ENCODE measurements at places on chromosomes 13 and 19. TPM values are rescaled to one million over a fixed set of nuclear protein-coding genes. Genes with fewer than 3 reads are reported as not detected.

DNA sequence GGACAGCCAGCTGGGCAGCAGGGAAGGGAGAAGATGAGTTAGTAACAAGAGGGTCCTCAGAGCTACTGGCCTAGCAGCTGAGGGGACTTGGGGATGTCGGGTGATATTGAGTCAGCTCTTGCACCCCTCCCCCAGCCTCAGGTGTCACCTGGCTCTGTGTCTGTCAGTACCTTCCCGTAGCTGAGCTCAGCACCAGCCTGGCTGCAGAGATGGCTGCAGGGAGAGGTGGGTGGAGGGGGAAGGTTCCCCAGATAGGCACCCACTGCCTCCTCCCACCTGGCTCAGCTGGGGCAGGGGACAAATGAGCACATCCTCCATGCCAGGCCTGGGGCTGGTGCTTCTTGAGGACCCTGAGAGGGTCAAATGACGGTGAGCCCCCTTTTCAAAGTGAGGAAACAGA lies 6.8 kb upstream of the KPTN start:
- H3K27ac ChIP-seq: no peak overlapping the region
- H3K36me3 ChIP-seq: peaks cover 10% of the 10 kb centered on the region
- no peak overlapping the region for H3K4me3 ChIP-seq
- no peaks in the 10 kb centered on the region for H3K27me3 ChIP-seq
- peaks cover 13% of the 10 kb centered on the region for H3K4me1 ChIP-seq
- DNase-seq: no peak

DNA sequence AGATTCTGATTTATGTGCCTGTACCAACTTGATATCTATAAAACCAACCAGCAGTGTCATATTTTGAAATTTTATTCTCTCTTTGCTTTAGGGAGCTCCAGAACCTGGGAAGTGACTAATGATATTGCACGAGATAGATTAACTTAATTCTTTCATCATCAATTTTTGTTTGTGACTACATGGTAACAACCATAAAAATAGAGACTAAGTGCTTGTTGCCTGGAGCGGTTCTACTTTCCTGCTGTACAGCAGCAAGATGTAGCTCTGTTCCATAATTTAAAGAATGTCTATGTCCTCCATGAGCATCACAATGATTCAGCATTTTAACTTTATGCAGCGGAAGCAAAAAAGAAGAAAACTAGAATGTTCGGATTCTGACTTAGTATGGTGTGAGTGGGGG lies 275.6 kb downstream of the KLF5 start:
- no peak for DNase-seq
- H3K27me3 ChIP-seq: no peaks in the 10 kb centered on the region
- no peaks in the 10 kb centered on the region for H3K36me3 ChIP-seq
- no peak overlapping the region for H3K27ac ChIP-seq

GRCh38 chr13:99315186-99315585 lies 8.0 kb upstream of the GPR183 start:
- H3K4me3 ChIP-seq: peak overlapping the region; percentile 60
- peaks cover 87% of the 10 kb centered on the region for H3K4me1 ChIP-seq
- no peaks in the 10 kb centered on the region for H3K27me3 ChIP-seq
- DNase-seq: no peak
- H3K27ac ChIP-seq: peak overlapping the region; percentile 96
- H3K36me3 ChIP-seq: peaks cover 38% of the 10 kb centered on the region

DNA sequence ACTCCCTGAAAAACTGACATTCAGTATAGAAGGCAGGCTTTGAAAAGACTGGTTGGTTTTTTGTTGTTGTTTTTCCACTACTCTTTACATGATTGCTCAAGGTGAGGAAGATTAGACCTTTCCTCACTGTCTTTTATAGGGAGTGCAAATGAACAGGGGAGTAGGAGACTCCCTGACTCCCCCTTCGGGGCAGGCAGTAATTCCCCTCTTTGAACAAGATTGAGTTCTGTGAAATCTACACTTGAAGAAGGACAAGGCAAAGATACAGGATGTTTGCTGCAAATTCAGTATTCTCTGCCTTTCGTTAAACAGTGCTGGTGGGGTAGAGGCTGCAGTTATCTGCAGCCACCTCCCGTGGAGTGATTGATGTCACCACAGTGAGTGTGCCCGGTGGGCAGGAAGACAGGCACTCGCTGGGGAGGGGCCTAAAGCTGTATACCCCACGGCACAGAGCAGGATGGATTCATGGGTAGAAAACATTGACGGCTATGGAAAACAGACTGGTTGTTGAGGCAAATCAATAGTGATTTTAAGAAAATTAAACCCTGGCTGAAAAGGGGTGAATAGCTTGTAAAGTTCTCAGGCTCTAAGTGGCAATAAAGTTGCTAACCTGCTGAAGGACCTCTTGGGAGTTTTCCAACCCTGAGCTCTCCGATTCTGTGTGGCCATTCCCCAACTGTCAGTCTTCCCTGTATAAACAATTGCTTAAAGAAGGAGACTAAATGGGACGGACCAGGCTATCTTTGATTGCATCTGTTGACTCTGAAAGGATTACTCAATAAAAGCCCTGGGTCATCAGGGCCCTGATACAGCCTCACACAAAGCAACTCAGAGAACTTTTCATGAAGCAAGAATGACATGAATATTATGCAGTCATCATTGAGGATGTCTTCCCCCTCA lies 308.3 kb downstream of the TBC1D4 start:
- DNase-seq: peak; percentile 5
- H3K27ac ChIP-seq: no peak overlapping the region
- H3K27me3 ChIP-seq: peaks cover 6% of the 10 kb centered on the region
- H3K36me3 ChIP-seq: no peaks in the 10 kb centered on the region

DNA sequence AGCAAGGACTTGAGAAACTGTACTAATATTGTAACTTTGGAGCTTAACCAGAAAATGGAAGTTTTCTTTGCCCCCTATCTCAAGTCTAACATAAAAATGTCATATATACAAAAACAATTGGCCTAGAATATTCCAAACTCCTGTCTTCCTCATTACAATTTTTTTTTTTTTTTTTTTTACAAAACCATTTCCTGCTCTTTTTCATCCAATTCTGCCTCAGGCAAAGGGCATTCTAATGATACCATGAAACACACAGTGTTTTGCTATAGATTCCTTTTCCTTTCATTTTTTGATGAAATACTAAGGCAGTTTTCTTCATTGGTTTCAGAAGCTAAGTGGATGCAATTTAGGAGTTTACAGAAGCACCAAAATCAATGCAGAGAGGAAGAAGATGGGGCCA lies 119.7 kb downstream of the LHFPL6 start:
- no peaks in the 10 kb centered on the region for H3K4me1 ChIP-seq
- no peak overlapping the region for H3K27ac ChIP-seq
- no peaks in the 10 kb centered on the region for H3K36me3 ChIP-seq
- H3K4me3 ChIP-seq: no peak overlapping the region
- H3K27me3 ChIP-seq: peaks cover 14% of the 10 kb centered on the region

DNA sequence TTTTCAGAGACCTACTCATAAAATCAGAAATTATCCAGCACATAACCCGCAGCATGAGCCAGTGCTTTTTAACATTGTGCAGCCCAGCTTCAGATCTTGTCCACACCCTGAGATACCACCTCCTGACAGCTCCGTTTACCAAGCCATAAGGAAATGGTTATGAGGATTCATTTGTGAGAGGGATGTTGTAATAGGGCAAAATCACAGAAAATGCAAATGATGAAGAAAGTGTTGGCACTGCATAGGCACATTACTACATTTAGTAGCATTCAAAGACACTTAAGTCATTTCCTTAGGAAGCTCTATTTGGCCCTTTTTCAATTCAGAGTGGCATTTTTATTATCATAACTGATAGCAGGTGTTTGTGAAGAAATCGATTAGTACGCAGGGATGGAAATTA lies 277.5 kb downstream of the DNAJC15 start:
- no peak overlapping the region for H3K27ac ChIP-seq
- H3K4me3 ChIP-seq: no peak overlapping the region

DNA sequence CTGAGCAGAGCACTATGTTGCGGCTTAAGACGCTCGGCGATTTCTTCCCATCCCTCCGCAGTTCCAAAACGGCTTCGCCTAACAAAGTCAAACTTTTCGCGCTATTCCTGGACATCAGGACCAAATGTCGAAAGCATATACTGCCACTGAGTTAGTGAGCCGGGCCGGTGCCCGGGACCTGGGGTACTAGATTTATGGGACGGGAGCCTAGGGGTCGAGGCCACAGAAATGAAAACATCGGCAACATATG lies 699 bp downstream of the RCBTB2 start:
- H3K4me1 ChIP-seq: peaks cover 24% of the 10 kb centered on the region
- peak overlapping the region; percentile 92 for H3K4me3 ChIP-seq
- H3K27ac ChIP-seq: peak overlapping the region; percentile 97
- no peaks in the 10 kb centered on the region for H3K36me3 ChIP-seq
- no peaks in the 10 kb centered on the region for H3K27me3 ChIP-seq

DNA sequence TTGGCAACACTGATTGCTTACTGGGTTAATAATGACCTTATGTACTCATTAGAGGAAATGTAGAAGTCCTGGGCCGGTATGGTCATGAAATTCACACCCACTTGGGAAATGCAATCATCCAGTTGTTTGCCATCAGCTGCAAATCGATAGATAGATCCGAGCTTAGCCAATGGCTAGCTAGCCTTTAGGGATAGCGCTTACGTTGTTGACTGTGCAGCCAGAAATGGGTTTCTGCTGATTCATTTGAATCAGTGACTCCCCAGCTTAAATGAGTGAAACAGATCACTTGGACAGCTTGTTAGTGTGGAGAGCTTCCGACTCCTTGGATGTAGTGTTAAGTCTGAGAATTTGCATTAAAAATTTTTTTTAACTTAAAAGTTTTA lies 11.8 kb downstream of the IL17D start:
- H3K4me1 ChIP-seq: peaks cover 12% of the 10 kb centered on the region
- H3K27me3 ChIP-seq: peaks cover 11% of the 10 kb centered on the region
- no peak overlapping the region for H3K4me3 ChIP-seq

GRCh38 chr19:570251-570686 lies 2.1 kb upstream of the BSG start:
- H3K27me3 ChIP-seq: no peaks in the 10 kb centered on the region
- H3K27ac ChIP-seq: peak overlapping the region; percentile 77
- H3K4me3 ChIP-seq: no peak overlapping the region
- peaks cover 25% of the 10 kb centered on the region for H3K4me1 ChIP-seq
- DNase-seq: no peak

DNA sequence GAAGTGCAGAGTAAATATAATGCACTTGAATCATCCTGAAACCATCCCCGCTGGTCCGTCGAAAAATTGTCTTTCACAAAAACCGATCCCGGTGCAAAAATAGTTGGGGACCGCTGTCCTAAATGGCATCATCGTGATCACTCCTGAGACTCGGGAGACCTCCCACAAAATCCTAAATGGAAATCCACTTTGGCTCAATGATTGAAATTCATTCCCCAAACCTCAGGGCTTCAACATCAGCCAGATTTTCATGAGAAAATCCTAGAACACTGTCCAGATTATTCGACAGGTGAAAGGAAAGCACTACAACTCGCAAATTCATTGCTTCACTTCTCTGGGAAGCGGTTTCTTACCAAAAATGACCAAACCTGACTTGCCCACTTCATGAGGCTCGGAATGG lies 335.3 kb upstream of the ZNF507 start:
- H3K36me3 ChIP-seq: no peaks in the 10 kb centered on the region
- H3K27me3 ChIP-seq: no peaks in the 10 kb centered on the region
- no peak overlapping the region for H3K4me3 ChIP-seq
- no peaks in the 10 kb centered on the region for H3K4me1 ChIP-seq
- DNase-seq: no peak

DNA sequence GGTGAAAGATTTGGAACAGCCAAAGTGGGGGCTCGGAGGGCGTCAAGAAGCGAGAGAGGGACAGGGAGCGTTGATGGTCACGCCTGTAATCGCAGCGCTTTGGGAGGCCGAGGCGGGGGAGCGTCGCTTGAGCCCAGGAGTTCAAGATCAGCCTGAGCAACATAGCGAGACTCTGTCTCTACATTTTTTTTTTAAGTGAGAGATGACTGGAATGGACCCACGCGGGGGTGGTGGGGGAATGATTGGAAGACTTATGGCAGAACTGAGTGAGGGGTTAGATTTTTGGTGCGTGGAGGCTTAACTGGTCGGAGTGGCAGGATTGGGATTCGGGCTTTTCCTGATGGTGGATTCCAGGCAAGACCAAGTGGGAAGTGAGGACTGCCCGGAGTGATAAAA lies 725 bp downstream of the PSMD8 start:
- DNase-seq: no peak
- peaks cover 38% of the 10 kb centered on the region for H3K36me3 ChIP-seq
- H3K27me3 ChIP-seq: peaks cover 4% of the 10 kb centered on the region
- H3K4me3 ChIP-seq: peak overlapping the region; percentile 97

FXYD7 gene
- total RNA-seq: 0.46 TPM

DNA sequence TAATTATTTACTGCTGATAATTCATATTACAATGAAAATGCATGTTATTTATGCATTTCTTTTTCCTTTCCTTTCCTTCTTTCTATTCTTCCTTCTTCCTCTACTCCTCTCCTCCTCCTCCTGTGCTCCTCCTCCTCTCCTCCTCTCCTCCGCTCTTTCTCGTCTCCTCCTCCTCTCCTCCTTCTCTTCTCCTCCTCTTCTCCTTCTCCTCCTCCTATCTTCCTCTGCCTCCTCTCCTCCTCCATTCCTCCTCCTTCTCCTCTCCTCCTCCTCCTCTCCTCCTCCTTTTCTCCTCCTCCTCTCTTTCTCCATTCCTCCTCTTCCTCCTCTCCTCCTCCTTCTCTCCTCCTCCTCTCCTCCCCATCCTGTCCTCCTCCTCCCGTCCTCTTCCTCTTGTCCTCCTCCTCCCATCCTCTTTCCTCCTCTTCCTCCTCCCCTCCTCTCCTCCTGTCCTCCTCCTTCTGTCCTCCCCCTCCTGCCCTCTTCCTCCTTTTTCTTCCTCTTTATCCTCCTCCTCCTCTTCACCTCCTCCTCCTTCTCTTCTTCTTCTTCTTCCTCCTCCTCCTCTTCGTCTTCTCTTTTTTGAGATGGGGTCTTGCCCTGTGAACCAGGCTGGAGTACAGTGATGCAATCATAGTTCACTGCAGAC lies 14.7 kb downstream of the ADGRE2 start:
- no peak for DNase-seq
- H3K27me3 ChIP-seq: peaks cover 5% of the 10 kb centered on the region
- no peak overlapping the region for H3K27ac ChIP-seq
- no peak overlapping the region for H3K4me3 ChIP-seq
- H3K4me1 ChIP-seq: no peaks in the 10 kb centered on the region
- H3K36me3 ChIP-seq: peaks cover 3% of the 10 kb centered on the region

DNA sequence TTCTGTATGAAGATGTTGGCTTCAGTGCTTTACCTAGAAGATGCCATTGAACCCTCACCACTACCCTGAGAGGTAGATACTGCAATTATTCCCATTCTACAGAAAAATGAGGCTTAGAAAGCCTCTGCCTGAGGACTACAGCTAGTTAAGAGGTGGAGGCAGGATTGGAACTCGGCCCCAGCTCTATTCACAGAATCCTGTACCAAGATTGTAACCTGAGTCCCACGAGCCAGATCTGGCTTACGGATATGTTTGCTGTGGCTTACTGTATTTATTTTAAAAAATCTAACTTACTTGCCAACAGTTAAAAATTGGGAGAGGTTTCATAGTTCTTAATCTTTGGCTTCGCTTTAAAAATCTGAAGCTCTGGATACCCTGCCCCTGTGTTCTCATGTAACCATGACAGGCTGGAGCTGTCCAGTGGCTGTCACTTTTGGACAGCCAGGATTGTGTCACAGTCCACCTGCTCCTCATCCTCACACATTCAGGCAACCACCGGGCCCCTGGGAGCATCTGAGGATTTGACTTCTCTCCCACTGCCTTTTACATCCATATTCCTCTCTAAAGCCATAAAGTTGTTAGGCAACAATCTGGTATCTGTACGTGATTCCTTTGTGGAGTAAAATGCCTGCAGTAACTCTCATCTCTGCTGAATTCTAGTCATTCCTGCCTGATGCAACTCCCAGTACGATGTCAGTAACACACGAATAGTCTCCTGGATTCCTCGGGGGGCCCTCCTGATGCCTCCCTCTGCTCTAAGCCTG lies 160.8 kb upstream of the SERP2 start:
- no peaks in the 10 kb centered on the region for H3K36me3 ChIP-seq
- H3K27me3 ChIP-seq: peaks cover 14% of the 10 kb centered on the region
- H3K4me3 ChIP-seq: no peak overlapping the region
- no peak for DNase-seq

GPR12 gene
- not detected for total RNA-seq
